ENCODE measurements at places on chromosomes 13 and 19. TPM values are rescaled to one million over a fixed set of nuclear protein-coding genes. Genes with fewer than 3 reads are reported as not detected.
A peak's percentile ranks its signal among the peaks of the same experiment; 100 is the strongest.

The PRODH2 gene
- total RNA-seq, result not detected

The C19orf67 gene
- not detected for total RNA-seq

The PCDH17 gene
- 3.7 TPM for total RNA-seq

The PALM3 gene
- 9.6 TPM for total RNA-seq

DNA sequence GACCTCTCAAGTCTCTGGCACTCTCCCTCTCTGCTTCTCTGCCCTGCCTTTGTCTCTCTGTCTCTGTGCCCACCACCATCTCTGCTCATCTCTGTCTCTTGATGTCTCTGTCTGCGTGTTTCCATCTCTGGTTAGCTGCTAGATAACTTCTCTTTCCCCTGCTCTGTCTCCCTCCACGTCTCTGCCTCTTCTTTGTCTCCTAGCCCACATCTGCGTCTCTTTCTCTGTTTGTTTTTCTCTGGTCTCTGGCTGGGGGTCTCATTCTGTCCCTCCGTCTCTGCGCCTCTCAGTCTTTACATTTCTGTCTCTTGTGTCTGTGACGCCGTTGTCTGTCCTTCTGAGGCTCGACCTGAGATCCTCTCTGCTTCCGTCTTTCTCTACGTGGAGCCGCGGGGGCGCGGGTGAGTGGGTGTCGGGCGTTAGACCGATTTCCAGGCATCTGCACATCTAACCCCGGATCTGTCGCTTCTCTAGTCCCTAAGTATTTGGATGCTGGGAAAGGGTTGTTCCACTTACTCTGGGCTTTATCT is 386 bp downstream of the GIPR start:
- H3K27ac ChIP-seq, result no peak overlapping the region
- peaks cover 21% of the 10 kb centered on the region for H3K4me1 ChIP-seq
- H3K27me3 ChIP-seq, result peaks cover 19% of the 10 kb centered on the region

- H3K4me3 ChIP-seq, result no peak overlapping the region
- no peak overlapping the region for H3K27ac ChIP-seq
- H3K27me3 ChIP-seq, result no peaks in the 10 kb centered on the region
Measured at GRCh38 chr13:46476174-46476573, 76.8 kb upstream of the LRCH1 start.

DNA sequence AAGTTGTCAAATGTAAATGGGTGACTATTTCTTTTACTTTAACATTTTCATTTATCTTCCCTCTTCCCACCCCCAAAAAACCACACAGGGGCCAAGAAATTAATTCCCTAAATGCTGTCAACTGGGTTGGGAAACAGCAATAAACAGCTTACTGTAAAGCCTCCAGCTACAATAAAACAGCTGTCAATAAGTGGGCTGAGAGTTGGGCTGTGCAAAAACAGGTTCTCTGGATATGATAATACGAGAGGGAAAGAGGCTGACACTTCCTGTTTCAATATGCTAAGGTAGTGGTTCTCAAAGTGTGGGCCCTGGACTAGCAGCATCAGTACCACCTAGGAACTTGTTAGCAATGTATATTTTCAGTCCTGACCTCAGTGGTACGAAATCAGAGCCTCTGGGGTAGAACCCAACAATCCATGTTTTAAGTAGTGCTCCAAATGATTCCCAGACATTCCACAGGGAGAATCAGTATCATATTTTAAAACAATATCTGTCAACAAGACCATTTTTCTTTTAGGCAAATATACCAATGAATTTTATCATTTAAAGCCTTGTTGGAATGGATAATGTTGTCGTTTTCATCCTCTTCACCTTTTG is 8.4 kb downstream of the PCDH9 start:
- no peak overlapping the region for H3K4me3 ChIP-seq
- H3K36me3 ChIP-seq, result no peaks in the 10 kb centered on the region
- no peak for DNase-seq
- no peak overlapping the region for H3K27ac ChIP-seq
- no peaks in the 10 kb centered on the region for H3K4me1 ChIP-seq

The CGB2 gene
- not detected for total RNA-seq

DNA sequence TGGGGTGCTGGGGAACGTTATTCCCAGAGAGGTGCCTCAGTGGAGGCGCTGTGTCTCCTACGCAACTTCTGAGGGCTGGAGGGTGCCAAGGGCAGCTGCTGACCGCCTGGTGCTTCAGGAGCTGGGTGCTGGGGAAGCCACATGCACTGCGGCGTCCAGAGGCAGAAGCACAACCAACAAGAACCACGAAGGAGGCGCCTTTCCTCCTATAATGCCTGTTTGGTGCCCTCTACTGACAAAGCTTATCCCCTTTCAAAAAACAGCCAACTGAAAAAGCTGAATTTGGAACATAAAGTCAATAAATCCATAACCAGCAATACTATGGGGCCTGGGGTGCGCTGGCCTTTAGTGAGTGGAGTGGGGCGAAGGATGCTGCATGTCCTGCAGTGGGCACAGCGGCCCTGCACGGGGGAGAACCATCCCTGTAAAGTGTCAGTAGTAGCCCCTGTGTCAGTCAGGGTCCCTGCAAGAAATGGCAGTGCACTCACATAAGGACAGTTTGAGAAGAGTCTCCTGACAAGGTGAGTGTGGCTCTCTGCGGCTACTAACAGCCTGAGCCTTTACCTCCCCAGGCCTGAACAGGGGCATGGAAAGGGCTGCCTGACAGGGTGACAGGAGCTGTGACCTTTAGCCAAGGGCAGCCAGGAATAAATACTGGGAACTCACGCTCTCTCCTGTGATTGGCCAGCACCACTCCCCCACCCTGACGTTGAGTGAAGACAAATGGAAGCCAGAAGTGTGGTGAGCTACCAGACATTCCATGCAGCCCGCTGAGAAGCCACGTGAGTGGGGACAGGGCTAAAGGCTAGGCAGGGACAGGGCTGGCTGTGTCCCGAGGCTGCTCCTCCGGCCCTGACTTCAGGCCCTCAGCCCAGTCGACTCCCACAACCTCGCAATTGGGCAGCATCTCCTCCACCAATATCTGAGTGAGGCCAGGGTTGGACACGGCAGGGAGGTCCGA is 4.5 kb upstream of the B3GNT8 start:
- H3K36me3 ChIP-seq, result peaks cover 22% of the 10 kb centered on the region
- H3K27me3 ChIP-seq, result no peaks in the 10 kb centered on the region
- peaks cover 26% of the 10 kb centered on the region for H3K4me1 ChIP-seq
- H3K27ac ChIP-seq, result no peak overlapping the region
- H3K4me3 ChIP-seq, result no peak overlapping the region

The ZNF155 gene
- 20.8 TPM for total RNA-seq

- H3K36me3 ChIP-seq, result no peaks in the 10 kb centered on the region
- peaks cover 8% of the 10 kb centered on the region for H3K27me3 ChIP-seq
- H3K27ac ChIP-seq, result no peak overlapping the region
- no peak overlapping the region for H3K4me3 ChIP-seq
- no peak for DNase-seq
Measured at GRCh38 chr19:13937479-13938300, 527 bp downstream of the PODNL1 start.

The MBD3L2 gene
- total RNA-seq, result not detected

DNA sequence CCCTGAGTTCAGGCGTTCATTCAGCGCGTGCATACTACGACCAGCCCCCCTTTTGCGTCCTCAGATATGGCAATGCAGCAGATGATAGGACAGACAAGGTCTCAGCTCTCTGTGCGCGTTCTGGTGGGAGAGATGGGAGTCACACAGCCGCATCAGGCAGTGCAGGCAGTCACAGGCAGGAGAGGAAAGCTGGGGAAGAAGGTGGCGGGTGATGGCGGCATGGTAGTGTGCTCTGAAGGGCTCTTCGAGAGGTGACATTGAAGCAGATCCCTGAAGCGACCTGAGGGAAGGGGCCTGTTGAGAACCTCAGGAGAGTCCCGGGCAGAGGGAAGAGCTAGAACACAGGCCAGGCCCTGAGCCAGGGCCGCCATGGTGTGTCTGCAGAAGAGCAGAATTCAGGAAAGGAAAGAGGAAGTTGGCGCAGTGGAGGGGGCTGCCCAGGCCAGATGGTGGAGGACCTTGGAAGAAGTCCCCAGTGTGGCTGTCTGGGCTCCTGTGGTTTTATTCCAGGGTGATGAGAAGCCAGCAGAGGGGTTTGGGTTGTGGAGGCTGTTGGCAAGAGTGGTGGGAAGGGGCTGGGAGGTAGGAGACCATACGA is 3.5 kb downstream of the USF2 start:
- peaks cover 9% of the 10 kb centered on the region for H3K4me1 ChIP-seq
- H3K27me3 ChIP-seq, result no peaks in the 10 kb centered on the region
- no peak overlapping the region for H3K4me3 ChIP-seq

GRCh38 chr13:96749825-96750224 is 244.5 kb downstream of the OXGR1 start:
- DNase-seq, result no peak
- no peaks in the 10 kb centered on the region for H3K4me1 ChIP-seq
- H3K4me3 ChIP-seq, result no peak overlapping the region
- no peaks in the 10 kb centered on the region for H3K27me3 ChIP-seq

DNA sequence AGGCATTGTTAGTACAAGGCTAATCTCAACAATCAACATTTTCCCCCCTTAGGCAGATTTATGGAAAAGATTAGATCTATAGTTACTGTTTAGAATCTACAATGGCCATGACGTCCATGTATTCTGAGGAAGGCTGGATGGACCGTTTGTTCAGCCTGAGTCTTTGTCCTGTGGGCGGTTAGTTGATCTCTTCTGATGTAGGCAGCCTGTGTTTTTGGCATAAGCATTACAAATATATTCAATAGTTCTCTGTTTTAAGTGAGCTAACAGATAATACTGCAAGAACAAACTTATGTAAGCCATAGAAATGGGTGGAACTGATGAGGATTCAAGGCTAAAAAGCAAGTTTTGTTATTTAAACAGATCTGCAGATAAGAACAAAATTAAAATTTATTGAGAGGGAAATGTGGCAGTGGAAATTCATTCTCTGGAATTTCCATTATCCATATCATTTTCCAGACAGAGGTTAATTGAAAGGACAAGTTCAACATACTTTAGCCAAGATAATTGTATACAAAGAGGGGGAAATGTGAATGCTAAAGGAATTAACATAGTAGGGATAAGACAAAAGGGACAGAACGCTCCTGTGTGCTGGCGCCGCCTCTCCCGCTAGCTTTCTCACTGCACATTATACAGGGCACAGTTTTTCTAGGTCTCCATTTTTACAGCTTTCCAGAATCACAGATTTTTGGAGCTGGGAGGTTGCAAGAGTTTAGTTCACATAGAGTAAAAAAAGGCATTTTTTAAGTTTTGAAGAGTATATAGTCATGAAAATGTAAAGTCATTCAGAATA is 48.6 kb downstream of the FAM124A start:
- no peak overlapping the region for H3K4me3 ChIP-seq
- H3K4me1 ChIP-seq, result peaks cover 12% of the 10 kb centered on the region
- no peak overlapping the region for H3K27ac ChIP-seq
- H3K27me3 ChIP-seq, result no peaks in the 10 kb centered on the region
- no peaks in the 10 kb centered on the region for H3K36me3 ChIP-seq

The SH2D3A gene
- total RNA-seq, result 19.8 TPM

DNA sequence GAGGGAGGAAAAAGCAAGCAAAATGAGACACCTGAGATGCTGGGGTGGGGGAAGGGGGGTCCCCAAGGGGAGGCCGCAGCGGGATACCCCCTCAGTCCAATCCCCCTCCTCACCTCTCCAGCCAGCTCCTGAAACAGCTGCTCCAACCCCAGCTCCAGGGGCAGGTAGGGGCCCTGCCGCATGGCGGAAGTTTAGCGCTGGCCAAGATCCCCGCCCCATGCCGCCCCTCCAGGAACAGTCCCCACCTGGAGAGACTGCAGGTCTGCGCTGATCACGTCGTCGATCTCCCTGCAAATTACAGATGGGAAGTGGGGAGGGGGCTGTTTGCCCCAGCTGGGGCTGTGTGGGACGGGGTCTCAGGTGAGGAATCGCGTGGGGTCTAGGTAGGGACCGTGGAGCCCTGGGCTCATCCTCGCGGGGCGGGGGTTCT is 9.0 kb downstream of the CAPN12 start:
- H3K36me3 ChIP-seq, result peaks cover 8% of the 10 kb centered on the region
- H3K4me3 ChIP-seq, result no peak overlapping the region
- no peaks in the 10 kb centered on the region for H3K27me3 ChIP-seq
- no peak for DNase-seq

DNA sequence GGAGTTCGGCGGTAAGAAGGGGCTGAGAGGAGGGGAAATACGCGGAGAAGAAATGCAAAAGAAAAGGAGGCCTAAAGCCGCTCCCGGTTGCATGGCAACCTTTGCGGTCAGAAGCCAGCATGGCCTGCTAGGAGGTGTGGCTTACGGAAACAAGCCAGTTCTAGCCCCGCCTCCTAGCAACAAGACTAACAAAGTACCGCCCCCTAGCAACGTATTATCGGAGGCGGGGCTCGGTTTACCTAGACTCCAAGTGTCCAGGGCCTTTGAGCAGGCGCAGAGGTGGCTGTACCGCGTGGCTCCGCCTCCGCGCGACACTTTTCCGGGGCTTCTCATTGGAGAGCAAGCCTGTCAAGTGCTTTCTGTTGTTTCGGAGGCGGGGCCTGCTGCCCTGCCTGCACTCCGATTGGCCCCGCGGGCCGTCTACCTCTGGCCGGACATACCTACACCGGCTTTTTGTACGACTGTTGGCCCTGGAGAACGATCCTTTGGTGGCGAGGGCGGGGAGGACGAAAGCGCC is 339 bp upstream of the CYTH2 start:
- peak overlapping the region; percentile 96 for H3K27ac ChIP-seq
- peaks cover 31% of the 10 kb centered on the region for H3K36me3 ChIP-seq
- DNase-seq, result peak; percentile 100
- H3K4me1 ChIP-seq, result peaks cover 40% of the 10 kb centered on the region

DNA sequence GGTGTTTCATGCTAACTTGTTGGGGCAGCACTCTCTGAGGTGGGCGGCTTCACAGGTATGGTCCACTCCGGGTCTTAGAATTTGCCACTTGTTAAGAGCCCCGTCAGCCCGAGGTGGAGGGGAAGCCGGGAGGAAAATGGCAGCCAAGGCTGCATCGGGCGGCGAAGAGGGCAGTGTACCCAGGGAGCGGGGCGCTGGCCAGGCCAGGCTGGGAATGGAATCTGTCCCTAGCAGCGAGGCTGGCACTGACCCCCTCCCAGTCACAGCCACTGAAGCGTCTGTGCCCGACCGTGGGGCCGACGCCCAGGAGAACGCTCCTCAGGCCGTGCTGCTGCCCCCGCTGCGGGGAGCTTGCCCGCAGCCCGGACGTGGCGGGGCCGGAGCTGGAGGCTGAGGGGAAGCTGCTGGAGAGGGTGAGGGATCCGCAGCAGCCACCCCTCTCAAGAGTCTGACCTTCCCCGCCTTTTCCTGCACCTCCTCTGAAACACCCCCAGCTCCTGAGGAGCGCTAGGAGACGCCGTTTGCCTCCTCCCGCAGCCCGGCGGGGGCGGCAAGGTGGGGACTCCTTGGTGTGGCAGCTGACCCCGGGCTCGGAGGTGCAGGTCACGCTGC is 313.8 kb upstream of the SPRY2 start:
- no peaks in the 10 kb centered on the region for H3K4me1 ChIP-seq
- H3K36me3 ChIP-seq, result no peaks in the 10 kb centered on the region
- no peak overlapping the region for H3K4me3 ChIP-seq

The CATSPERD gene
- total RNA-seq, result not detected

The RNF113B gene
- total RNA-seq, result not detected

DNA sequence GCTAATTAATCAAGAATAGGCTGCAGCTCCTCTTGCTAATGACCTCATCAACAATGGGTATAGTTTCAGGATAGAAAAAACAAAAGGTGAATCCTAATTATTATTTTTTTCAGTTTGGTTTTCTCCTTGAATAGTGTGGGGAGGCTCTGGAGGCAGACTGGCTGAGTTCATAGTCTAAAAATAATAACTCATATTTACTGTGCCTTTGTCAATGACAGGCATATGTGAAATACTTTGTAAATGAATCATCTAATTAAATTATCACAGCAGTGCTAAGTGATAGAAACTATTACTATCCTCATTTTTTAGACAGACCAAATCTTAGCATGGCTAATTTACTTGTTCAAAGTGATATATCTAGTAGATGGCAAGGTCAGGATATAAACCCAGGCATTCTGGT is 1261.0 kb upstream of the SLC10A2 start:
- H3K27ac ChIP-seq, result no peak overlapping the region
- H3K4me1 ChIP-seq, result no peaks in the 10 kb centered on the region
- H3K27me3 ChIP-seq, result no peaks in the 10 kb centered on the region
- no peak for DNase-seq
